NCI-H446 treated with DMSO at 0.1 percent for 48 hours (cell line): ENCODE measurements at places on chromosomes 7 and 10.

DNA sequence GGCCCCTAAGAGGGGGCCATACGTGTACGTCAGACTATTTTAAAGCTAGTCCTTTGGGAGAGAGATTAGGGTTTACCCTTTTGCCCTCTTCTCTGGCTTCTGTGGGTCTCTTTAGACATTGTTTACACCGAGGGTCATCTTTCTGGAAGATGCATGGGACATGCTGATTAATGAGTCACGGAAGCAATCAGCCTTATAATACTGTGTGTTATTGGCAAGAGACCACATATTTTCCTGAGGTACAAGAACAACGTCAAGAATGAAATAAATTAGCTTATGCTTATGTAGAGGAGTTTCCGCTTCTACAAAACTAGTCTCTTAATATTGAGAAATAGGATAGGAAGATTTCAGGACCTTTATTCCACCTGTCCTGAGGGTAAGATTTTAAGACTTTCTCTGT is 327.7 kb downstream of the BBS9 start:
- peak; percentile 7 for DNase-seq

DNA sequence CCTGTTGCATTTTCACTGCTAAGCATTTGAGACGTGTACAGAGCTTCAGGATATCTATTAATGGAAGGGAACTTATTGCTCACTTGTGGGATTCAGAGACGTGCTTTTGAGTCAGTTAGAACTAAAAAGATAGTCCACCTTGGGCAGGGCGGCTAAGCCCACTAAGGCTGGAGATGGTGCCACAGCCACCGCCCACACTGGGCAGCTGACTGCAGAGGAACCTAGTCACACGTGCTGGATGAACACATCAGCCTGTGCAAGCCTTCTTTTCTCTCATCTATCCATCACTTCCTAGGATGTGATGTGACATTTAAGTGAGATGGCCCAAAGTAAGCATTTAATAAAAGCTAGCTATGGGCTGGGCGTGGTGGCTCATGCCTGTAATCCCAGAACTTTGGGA is 78.0 kb downstream of the PTPRE start:
- no peak for DNase-seq

DNA sequence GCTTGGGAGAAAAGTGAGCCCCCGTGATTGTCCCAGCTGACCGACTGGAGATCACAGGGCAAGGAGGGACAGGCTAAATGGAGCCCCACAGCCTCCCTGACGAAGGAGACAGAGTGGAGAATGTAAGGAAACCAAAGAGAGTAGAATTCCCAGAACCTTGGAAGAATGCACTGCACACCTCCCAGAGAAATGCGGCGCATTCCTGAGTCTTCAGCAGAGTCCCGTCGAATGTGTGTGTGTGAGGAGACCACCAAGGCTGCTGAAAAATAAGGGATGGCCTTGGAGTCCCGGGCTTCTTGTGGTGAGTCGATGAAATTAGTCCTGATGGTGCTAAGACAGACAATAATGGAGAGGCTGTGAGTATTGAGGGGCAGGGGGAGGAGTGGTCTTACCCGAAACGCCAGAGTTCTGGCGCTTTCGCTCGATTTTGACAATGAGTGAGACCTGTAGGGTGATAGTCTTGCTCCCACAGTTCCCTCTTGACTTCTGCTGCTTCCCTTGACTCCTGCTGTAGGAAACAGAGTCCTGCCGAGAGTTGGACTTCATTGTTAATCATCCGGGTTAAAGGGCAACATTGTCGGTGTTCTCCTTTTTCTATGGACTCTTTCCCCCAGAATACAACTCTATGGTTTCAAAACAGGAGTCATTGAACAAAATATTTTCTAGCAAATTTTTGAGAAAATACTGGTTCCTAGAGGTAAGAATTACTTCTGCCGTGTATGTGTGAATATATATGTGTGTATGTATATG is 103.2 kb downstream of the CNNM2 start:
- no peak for DNase-seq

DNA sequence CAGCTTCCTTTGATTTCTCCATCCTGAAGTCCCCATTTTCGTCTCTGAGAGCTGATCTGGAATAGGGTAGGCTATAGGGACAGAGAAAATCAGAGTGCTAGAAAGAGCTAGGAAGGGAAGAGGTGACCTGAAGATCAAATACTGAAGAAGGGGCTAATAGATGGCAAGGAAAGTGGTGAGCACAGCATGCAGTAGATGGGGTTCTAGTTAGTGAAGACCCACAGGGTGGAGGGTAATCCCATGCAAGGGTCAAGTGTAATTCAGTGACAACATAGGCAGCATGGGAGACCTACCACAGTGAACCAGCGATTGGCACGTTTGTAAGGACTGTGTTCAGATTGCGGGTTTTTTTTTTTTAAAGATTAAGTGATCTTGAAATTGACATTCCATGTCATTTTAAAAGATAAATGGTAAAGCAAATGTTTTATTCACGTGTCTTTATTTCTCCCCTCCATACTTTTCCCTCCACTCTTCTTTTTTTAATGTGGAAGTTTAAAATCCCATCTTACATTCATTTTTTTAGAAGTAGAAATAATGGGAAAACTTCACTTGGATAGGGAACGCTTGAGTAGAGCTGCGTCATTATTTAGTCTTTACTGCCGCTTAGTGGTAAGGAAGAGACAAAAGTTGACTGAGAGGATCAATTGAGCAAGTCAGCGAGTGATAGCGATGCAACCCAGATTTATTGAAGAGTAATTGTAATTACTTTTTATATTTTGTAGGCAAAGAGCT is 21.0 kb upstream of the ABI1 start:
- peak; percentile 52 for DNase-seq

- no peak for DNase-seq
Measured at GRCh38 chr7:107691716-107692115, 31.1 kb downstream of the SLC26A4 start.

DNA sequence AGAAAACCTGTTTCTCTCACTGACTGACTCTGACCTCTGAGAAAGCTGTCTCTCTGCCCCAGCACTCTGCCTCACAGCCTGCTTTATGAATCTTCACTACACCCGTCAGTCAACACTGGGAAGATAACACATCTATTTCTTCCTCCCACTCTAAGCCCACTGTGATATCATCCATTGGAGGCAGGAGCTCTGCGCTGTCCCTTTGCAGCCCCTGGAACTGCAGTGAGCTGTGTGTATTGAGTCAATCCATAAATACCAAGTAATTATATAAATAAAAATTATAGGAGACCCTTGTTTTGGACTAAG is 17.2 kb upstream of the FXYD4 start:
- DNase-seq, result no peak
